ENCODE measurements at places on chromosomes 7 and 10.

- no peak for DNase-seq
These were observed 212.1 kb upstream of the GHITM start for GRCh38 chr10:83927166-83927565.

DNA sequence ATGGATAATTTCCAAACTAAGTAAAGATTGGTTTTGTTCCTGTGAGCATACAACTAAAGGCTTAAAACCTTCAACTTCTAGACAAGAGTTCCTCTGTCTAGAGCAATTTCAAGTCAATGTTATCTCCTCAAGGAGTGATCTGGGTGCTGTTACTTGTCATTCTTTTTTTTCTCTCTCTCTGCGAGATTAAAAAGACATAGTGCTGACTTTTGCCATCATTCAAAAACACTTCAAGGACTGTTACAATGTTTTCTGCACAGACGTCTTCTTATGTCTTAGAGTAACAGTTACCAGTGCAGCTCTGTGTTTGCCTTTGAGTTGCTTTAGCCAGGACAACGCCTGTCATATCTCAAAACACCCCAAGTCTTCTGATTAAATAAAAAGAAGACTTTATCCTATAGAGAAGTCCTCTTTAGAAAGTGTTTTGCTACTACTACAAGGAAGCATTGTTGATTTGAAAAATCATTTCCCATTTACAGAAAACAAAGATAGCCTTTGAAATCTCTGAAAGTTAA, 263.5 kb upstream of the FERD3L start:
- no peak for DNase-seq

GRCh38 chr7:123999703-124000102, 33.2 kb downstream of the TMEM229A start:
- DNase-seq, result no peak

DNA sequence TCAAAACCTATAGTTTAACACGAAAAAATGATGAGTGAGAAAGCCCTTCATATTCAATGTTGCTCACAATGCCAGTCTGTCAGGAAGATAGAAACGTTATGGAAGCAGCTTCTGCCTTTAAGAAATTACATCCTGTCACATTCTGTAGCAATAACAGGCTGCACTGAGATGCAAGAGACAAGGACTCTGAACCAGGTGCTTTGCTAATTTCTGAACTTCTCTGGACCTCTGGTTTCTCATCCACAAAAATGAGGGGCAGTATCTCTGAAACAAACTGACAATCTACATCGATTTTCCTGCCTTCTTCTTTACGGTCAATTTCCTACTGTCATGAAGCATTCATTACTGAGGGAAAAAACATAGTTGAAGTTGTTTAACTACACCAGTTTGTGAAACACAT, 234.0 kb downstream of the SNX13 start:
- no peak for DNase-seq

- no peak for DNase-seq
These were observed 494.4 kb downstream of the TCERG1L start for GRCh38 chr10:130817046-130817624.

GRCh38 chr7:111082351-111082750, 8.6 kb upstream of the LRRN3 start:
- DNase-seq, result no peak

DNA sequence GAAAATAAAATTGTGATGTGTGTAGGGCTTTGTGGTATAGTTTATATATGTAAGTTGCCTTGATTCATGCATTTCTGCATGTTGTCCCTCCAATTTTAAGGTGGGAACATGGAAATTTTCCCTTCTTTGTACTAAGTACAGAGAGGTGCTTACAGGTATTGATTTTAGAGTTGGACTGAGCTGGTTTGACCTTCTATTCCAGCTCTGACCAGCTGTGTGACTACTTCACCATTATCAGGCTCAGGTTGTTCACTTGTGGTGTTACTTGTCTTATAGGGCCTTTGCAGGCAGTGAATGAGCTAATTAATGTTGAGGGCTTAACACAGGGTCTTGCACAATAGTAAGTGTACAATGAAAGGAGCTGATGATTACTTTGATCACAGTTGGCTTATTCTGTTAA, 16.3 kb downstream of the ZNF804B start:
- no peak for DNase-seq

DNA sequence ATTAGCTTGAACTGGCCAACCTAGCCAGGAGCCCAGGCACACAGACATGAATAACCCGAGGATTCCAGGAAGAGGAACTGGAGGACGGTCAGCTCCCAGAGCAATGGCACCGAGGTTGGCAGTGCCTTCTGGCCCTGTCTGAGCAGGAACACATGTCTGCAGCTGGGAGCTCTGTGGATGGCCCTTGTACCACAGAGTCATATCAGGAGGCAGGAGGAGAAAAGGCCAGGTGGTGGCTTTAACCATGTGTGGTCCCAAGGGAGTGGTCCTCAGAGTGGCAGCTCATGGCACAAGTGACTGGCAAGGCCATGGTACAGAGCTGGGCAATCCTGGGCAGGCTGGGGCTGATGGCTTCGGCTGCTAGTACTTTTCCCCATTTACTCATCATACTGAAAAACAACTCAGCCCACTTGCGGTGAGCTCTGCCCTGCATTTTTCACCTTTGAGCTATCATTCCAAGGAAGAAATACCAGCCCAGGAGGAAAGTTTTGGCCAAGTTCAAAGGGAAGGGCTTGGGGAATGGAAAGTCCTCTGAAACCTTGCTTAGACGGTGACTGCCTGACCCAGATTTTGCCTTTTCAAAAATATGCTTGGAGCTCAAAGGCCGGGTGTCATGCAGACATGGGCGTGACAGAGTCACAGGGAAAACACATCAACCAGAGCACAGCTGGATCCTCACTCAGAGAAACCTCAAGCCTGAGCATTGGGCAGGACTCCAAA, 25.7 kb upstream of the LOXL4 start:
- peak; percentile 52 for DNase-seq

DNA sequence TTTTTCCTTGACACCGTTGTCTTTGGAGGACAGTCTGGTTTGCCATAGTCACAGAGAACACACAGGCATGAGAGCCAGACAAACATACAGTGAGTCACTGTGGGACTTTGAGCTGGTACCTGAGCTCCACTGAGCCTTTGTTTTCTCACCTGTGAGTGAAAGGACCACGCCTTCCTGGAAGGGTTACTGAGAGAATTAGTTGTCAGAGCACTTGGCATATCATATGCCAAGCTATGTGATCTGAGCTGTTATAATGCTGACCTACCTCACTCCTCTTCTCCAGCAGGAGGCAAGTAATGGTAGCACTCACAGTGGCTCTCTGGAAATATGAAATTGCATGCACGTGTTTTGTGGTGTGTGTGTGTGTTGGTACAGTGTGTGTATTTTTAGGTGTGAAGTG, 59.7 kb downstream of the CXCL12 start:
- DNase-seq, result no peak

- DNase-seq, result peak; percentile 30
These were observed 473 bp downstream of the PPP1R9A start for GRCh38 chr7:94907811-94908322.

DNA sequence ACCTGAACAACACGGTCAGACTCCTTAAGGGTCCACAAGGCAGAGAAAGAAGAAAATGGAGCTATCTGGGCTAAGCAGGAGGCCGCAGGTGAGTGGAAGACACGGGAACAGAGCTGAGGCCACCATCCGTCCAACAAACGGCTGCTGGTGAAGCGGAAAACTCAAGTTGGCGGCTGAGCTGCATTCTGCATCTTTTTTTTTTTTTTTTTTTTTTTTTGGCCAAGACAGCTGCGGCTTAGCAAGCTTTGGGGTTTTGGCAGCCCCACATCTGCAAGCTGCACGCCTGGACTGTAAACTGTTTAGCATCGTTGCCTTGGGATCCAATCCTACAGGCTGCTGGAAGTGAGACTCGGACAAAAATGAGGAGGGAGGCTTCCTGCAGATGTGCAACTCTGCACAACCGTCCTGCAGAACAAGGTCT, 37.4 kb downstream of the RGS10 start:
- DNase-seq, result no peak

DNA sequence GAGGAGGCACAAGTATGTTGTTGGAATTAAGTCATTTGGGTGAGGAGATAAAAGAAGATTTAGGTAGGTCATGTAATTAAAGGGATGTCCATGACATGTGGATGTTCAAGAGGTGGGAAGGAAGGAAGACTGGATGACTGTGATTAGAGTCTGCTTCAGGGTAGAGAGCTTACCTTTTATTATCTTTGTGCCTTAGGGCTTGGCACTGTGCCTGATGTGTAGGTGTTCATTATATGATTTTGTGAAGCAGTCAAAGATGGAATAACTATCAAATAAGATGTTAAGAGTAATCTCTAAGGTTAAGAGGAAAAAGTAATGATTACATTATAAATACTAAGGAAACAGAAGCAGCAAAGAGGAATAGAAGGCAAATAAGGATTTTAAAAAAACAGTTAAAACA, 97.8 kb downstream of the CDK14 start:
- no peak for DNase-seq

- DNase-seq, result no peak
These were observed 11.4 kb downstream of the ZNF488 start for GRCh38 chr10:47372726-47373125.

- no peak for DNase-seq
These were observed 4.4 kb upstream of the STEAP4 start for GRCh38 chr7:88310956-88311674.

- DNase-seq, result no peak
These were observed 12.7 kb upstream of the SVIL start for GRCh38 chr10:29647478-29647877.

- no peak for DNase-seq
These were observed 64.3 kb upstream of the CCDC6 start for GRCh38 chr10:59970396-59971368.

DNA sequence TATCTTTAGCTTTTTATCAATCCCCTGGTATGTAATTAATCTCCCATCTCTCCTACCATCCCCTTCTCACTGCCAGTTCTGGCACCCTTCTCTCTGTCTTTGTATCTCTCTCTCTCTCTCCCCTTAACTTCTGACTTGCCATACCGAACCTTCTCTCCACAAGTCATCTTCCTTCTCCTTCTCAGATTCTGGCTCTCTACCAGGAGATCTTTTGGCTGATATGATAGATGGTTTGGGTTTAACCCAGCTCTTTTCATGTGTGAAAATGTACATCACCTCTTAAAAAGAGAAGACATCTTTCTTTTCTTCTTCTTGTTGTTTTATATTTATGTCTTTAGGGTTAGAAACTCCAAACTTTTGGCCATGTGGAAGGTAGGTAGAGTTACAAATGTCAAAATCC, 196.7 kb downstream of the HGF start:
- DNase-seq, result no peak
